Suppressor macrophage treated with lipopolysaccharide for 1 hour (primary cell): ENCODE measurements at places on chromosomes 1 and 21.

- no peak for DNase-seq
Measured at GRCh38 chr1:20931930-20932436, 144.9 kb upstream of the HP1BP3 start.

GRCh38 chr1:156462954-156463795, 37.4 kb downstream of the MEF2D start:
- no peak for DNase-seq

DNA sequence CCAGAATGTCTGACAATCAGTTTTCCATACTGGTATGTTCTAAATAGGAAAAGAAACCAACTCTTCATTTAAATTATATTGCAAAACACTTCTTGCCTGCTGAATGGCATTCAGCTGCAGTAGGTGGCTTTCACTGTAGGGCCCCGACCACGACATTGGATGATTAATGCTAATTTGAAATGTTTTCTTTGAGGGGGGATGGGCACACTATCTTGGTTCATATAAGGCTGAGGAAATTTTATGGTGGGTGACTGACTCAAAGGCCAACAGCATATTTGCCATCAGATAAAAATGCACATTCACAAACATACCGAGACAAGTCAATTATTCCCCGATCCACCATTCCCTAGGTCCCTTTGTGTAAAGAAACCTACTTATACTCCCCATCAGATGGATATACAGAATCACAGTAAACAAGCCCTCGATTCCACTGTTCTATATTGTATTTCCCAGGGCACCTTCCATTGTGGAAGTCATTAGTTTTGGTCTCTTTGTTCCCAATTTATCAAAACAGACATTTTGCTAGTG, 464.2 kb upstream of the DAB1 start:
- no peak for DNase-seq

DNA sequence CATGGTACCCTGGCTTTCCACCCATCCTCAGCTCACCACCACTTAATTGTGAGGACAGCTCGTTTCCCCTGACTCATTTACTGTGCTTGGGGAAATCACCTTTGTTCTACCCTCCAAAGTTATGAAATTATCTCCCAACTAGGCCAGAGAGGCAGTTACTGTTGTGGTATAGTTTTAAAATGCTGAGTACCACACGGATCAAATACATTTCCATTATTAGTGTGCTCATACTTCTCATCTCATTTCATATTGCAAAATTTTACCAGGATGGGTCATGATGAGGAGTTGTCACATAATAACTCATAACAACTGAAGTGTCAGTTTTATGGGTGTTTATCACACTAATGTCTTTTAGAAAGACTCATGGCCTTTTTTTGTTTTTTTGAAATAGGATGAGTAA, 9.2 kb upstream of the OR2B11 start:
- peak; percentile 67 for DNase-seq

- DNase-seq, result no peak
Measured at GRCh38 chr1:26162220-26162709, 3.4 kb downstream of the FAM110D start.

- DNase-seq, result no peak
Measured at GRCh38 chr1:115524236-115524635, 117.5 kb upstream of the VANGL1 start.

- no peak for DNase-seq
Measured at GRCh38 chr1:53530550-53530949, 71.4 kb downstream of the DMRTB1 start.

DNA sequence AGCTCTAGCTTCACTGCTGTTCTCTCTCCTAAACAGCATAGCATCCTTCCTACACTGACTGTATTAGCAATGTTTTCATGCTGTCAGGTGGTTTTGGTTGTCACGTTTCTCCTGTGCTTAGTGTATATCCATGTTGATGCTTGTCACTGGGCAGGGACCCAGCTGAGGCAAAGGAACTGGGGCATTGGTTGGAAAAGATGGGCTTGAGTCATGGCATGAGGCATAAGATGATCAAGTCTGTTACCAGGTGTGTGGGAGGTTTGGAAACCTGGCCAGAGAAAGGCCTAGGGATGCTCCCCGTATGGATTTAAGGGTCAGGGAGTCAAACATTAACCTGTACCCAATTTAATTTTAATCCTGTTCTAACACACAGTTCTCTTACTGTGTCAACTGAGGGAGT, 69.6 kb downstream of the OSBPL9 start:
- no peak for DNase-seq

GRCh38 chr21:34987501-34988072, 61.5 kb downstream of the RUNX1 start:
- DNase-seq, result no peak

DNA sequence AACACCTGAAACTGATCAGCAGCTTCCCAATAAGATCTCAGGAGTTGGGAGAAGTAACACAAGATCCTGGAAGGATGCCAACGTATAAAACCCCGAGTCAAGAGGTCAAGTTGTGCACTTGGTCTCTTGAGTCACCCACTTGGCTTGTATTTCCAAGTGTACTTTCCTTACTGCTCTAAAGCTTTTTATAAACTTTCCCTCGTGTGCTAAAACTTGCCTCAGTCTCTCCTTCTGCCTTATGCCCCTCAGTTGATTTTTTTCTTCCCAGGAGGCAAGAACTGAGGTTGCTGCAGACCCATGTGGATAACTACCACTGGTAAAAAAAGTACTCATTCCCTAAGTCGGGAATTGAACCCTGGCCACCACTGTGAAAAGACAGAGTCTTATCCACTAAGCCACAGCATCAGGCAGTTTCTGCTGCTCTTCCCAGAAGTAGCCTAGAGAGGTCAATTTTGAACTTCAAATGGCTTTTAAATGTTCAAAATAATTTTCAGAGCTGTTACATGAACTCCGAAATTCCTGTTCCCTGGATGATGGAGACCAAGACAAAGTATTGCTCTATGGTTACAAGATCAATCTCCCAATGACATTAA, 28.9 kb downstream of the ITLN2 start:
- DNase-seq, result peak; percentile 32

DNA sequence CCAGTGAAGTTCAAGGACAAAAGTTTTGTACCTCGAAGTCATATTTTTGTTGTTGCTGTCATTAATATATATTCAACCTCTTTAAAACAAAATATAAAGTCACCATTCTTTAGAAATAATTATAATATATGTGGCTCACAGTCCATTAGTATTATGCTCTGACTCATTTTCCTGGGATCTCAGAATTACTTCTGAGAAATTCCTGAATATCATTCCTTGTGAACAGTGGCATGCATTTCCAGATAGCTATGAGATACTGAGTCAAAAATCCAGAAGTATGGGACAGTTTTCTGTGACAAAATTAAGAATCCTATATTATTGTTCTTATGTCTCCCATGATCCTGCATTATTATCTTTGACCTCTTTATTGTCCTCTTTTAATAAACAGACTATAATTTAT, 13.8 kb upstream of the RGS21 start:
- DNase-seq, result no peak

DNA sequence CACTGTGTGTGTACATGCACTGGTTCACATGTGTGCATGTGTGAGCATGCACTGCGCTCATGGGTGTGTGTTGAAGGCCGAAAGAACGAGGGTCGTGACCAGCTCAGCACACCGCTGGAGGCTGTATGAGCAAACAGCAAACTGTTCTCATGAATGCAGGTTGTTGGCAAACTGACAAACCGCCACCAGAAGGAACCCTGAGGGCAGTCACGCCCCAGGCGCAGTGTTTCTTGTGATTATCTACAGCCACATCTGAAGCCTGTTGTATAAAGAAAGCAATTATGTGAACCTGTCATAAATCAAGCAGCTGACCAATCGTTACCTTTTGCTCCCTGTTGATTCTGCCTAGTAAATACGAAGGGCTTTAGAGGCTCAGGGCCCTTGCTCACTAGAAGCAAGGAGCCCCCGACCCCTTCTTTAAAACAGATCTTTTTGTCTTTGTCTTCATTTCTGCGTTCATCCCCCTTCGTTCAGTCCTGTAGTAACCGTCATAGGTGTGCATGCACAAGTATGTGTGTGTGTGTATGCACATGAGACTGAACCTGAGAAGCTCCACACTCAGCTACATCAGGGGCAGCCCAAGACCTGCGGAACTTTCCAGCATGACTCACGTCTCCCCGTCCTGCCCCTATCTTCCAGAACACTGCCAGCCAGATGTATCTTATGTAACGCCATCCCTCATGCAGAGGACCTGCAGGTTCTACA, 16.8 kb upstream of the RIPK4 start:
- no peak for DNase-seq

GRCh38 chr1:23553231-23554126, 5.8 kb downstream of the ID3 start:
- DNase-seq, result no peak

GRCh38 chr1:182568647-182569284, 20.3 kb downstream of the RNASEL start:
- no peak for DNase-seq

DNA sequence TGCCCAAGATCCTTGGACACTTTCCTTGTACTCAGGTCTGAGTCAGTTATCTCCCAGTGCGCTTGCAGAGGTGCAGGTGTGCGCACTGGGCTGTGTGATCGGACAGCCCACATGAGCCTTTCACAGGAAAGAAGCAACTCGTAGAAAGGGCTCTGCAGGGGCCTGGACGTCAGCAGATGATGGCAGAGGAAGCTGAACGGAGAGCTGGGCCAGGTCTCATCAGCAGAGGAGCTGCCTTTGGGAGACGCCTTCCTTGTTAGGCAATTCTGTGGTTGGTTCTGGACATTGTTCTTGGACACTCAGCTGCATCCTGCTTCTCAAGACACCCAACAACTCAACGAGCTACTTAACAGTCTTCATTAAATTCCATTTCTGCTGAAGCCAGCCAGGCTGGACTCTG, 7.5 kb upstream of the PROK1 start:
- no peak for DNase-seq

GRCh38 chr1:16348414-16349182, 3.7 kb downstream of the FBXO42 start:
- peak; percentile 95 for DNase-seq

DNA sequence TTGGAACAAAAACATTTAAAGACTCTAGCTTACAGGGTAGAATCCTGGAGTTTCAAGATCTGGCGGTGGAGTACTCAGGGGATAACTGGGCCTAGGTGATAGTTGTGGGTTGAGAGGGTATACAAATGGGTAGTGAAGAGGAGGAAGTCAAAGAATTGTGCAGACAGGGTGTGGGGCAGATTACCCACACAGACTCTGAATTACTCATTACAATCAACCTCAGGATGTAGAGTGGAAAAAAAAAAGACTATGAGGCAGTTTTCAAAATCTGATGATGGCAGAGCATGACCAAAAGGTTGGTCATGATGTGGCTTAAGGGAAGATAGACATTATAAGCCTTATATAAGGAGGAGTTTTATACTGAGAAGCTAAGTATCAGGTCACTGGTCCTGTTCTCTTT, 44.1 kb upstream of the GLIS1 start:
- DNase-seq, result no peak

GRCh38 chr1:96364576-96364975, 357.0 kb upstream of the PTBP2 start:
- DNase-seq, result no peak

- DNase-seq, result no peak
Measured at GRCh38 chr21:35258521-35258920, 209.4 kb upstream of the RUNX1 start.

- DNase-seq, result no peak
Measured at GRCh38 chr1:177964336-177964735, 5.5 kb downstream of the SEC16B start.

DNA sequence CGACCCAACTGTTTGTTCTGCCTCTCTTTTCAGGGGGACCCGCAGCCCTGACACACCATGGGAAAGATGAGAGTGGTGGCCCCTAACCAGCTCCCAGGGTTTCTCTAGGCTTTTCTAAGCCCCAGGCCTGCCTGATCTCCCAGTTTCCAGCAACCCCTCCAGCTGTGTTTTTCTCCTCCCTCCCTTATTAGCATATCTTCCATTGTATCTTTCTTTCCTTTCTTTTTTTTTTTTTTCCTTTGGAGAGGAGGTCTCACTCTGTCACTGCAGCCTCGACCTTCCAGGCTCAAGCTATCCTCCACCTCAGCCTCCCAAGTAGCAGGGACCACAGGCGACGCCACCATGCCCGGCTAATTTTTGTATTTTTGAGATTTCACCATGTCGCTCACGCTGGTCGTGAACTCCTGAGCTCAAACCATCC, 1.8 kb upstream of the CERS2 start:
- no peak for DNase-seq

DNA sequence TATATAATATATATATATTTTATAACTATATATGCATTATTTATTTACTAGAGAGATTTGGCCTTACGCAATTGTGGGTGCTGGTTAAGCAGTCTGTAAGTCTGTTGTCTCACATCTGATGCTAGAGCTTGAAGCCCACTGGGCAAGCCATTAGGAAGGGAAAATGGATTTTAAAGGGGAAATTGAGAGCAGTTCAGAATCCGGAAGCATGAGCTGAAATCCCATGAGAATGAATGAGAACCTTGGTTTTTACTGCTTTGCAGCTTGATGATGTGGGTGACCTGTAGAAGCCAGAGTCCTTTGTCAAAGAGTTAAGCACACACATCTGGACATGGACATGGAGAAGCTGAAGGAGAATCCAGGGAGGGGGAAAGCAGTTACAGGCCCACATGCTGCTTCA, 220.8 kb upstream of the DAB1 start:
- DNase-seq, result no peak

GRCh38 chr1:158043232-158043631, 49.8 kb downstream of the KIRREL1 start:
- no peak for DNase-seq

- no peak for DNase-seq
Measured at GRCh38 chr21:44711327-44712202, at the start of gene TSPEAR. Gene TSPEAR (minus strand): TSS chr21:44711572. CDS start chr21:44711514, 58 bp downstream.

DNA sequence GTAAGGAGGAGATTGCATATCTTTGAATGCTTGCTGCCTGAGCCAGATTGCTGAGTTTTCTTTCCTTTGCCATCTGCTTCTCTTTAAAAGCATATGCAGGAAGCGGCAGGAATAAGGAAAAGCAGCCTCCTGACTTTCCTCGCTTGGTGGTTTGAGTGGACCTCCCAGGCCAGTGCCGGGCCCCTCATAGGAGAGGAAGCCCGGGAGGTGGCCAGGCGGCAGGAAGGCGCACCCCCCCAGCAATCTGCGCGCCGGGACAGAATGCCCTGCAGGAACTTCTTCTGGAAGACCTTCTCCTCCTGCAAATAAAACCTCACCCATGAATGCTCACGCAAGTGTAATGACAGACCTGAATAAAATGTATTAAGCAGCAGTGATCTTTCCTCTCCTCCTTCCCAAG, 1.5 kb downstream of the CORT start:
- no peak for DNase-seq

DNA sequence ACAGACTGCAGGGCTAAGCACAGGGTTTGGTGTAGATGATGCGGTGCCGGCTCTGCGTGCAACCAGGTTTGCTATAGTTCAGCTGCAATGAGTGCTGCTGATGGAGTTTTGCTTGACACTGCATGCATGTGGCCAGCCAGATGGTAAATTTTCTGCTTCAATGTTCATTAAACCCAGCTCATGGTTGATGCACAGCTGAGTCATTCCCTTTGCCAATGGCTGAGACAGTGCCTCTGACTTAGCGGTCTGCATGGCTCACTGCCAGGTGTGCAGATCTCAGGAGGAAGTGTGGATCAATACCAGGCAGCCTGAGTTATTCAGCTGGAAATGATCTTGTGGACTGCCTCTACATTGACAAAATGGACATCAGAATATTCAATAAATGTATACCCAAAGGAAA, 172.7 kb upstream of the ZP4 start:
- no peak for DNase-seq
